ENCODE measurements at places on chromosomes 7 and 10.
A peak's percentile ranks its signal among the peaks of the same experiment; 100 is the strongest.

GRCh38 chr10:78865931-78866717 lies 202.6 kb upstream of the ZMIZ1 start:
- DNase-seq: no peak

- no peak for DNase-seq
These were observed 111.8 kb downstream of the TBXAS1 start for GRCh38 chr7:139940866-139941265.

- DNase-seq: no peak
These were observed 53.8 kb upstream of the SLF2 start for GRCh38 chr10:100858747-100859483.

GRCh38 chr7:74466196-74466813 lies 12.6 kb downstream of the GTF2IRD1 start:
- DNase-seq: no peak

GRCh38 chr7:47093320-47094234 lies 488.3 kb downstream of the TNS3 start:
- DNase-seq: no peak

DNA sequence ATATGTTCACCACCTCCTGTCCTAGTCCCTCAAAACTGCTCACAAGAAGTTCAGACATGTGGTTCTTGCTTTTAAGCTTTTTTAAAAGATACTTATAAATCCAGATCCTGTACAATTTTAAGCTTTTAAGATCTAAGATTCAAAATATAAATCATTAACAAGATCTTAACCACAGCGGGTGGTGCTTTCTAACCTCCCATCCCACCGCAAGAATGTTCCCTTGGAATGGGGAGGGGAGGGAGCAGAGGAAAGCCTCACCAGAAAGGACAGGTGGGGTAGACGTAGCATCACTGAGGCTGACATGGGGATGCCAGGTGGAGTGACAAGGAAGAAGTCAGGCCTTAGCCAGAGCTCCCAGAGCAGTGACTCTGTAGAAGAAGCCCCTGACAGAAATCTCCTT lies 133.5 kb downstream of the C1GALT1 start:
- no peak for DNase-seq

DNA sequence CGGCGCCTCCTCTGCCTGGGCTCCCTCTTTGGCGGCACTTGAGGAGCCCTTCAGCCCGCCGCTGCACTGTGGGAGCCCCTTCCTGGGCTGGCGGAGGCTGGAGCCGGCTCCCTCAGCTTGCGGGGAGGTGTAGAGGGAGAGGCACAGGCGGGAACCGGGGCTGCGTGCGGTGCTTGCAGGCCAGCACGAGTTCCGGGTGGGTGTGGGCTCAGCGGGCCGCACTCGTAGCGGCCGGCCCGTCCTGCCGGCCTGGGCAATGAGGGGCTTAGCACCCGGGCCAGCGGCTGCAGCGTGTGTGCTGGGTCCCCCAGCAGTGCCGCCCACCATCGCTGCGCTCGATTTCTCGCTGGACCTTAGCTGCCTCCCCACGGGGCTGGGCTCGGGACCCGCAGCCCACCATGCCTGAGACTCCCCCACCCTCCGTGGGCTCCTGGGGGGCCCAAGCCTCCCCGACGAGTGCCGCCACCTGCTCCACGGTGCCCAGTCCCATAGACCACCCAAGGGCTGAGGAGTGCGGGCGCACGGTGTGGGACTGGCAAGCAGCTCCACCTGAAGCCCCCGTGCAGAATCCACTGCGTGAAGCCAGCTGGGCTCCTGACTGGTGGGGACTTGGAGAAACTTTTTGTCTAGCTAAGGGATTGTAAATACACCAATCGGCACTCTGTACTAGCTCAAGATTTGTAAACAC lies 73.8 kb upstream of the KMT2E start:
- no peak for DNase-seq

DNA sequence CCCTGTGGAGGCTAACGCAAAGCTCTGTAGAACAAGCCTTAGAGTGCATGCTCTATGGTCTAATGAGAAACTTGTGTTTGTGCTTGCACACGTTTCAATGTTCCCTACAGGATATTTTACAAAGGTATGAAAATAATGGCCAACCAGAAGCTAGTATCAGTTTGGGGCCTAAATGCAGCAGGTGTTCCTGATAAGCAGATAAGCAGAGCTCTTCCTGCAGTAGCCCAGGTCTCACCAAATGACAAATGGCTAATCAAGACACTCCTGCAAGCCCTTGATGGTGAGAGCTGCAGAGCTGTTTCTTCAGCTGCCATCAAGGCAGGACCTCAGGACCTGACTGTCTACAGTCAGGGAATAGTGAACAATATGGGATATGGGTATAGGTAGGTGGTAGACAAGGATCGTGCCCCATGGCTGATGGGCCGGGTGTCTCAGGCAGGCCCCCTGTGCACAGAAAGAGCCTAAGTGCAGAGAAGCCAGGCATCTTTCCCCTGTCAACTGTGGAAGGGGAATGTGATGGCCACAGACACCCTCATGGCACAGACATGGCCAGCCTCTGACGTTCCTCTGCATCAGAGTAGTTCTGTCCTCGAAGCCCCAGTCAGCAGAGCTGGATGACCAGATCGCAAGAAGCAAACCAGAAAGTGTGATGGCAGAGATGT lies 23.2 kb upstream of the RASSF4 start:
- DNase-seq: no peak

- DNase-seq: no peak
These were observed 437.0 kb upstream of the MGMT start for GRCh38 chr10:129029851-129030602.

GRCh38 chr10:22854935-22855421 lies 72.9 kb upstream of the ARMC3 start:
- DNase-seq: no peak

- DNase-seq: no peak
These were observed 4.4 kb downstream of the LAMTOR4 start for GRCh38 chr7:100152937-100153666.

GRCh38 chr7:47087866-47088265 lies 494.0 kb downstream of the TNS3 start:
- peak; percentile 48 for DNase-seq

GRCh38 chr10:59678884-59679301 lies 30.8 kb downstream of the SLC16A9 start:
- DNase-seq: peak; percentile 70

DNA sequence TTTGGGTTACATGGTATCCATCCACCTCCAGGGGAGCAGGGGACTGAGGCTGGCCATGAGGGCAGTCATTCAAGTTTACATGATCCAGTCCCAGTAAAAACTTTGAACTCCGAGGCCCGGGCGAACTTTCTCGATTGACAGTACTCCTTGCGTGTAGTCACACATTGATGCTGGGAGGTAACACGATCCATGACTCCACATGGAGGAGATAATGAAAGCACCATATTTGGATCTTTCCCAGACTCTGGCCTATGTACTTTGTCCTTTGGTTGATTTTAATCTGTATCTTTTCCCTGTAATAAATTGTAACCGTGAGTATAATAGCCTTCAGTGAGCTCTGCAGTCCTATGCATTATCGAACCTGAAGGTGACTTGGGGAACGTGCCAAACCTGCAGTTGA lies 401.6 kb downstream of the KCNMA1 start:
- no peak for DNase-seq

DNA sequence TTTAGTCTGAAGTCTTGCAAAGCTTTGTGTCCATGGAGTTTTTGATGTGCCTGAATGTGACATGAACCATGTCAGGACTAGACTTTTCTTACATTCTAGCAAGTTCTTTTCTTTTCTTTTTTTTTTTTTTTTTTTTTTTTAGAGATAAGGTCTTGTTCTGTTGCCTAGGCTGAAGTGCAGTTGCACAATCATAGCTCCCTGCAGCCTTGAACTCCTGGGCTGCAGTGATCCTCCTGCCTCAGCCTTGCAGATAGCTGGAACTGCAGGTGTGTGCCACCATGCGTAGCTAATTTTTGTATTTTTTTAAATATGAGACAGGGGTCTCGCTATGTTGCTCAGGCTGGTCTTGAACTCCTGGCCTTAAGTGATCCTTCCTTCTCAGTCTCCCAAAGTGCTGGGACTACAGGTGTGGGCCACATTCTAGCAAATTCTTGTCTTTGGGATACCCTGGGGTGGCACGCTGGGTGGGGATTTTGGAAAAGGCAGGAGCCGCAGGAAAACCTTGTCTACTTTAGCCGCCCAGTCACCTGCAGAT lies 152.8 kb downstream of the SVIL start:
- DNase-seq: no peak

DNA sequence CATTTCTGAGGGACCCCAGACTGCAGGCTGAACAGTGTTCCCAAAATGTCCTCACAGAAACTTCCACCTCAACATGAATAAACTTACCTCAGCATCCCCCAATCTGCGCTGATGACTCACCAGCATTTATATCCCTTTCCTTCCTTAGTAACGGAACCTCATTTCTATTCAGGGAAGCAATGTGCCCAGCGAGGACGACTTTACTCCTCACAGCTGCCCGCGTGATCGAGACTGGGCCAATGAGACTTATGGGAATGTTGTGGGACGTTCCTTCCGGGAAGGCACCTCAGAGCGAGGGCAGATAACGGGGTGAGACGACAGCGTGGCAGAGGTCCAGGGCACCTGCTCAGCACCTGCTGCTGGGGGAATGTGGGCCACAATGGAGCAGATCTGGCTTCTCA lies 73.1 kb upstream of the CAMK2B start:
- DNase-seq: no peak

GRCh38 chr7:109772161-109772560 lies 1202.5 kb downstream of the DNAJB9 start:
- no peak for DNase-seq

- DNase-seq: no peak
These were observed 85.5 kb downstream of the PTPRE start for GRCh38 chr10:127992376-127992775.

DNA sequence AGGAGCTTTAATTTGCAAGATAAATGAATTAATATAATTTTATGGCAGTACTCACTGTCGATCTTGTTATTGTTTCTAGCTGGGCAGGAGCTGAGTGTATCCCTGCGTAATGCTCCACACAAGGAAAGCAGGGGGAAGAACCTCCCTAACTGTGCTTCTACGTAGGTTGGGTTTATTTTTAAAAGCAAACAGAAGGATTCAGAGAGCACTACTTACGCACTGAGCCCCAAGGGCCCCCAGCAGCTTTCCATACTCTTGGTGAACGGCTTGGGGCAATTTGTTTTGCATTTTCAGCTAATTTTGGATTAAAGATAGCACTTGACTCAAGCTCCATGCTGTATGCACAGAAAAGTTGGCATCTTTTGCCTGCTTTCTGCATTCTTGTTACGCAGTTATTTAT lies 9.6 kb downstream of the DUSP5 start:
- DNase-seq: no peak

GRCh38 chr7:106075937-106076336 lies 36.2 kb downstream of the SYPL1 start:
- no peak for DNase-seq

- no peak for DNase-seq
These were observed 8.9 kb upstream of the PKD1L1 start for GRCh38 chr7:47957156-47957555.

GRCh38 chr7:142882338-142882678 lies 3.2 kb downstream of the TRPV6 start:
- no peak for DNase-seq

- DNase-seq: no peak
These were observed 38.6 kb downstream of the HECW1 start for GRCh38 chr7:43151076-43151475.

- peak; percentile 74 for DNase-seq
These were observed 19.4 kb downstream of the NRAP start for GRCh38 chr10:113644185-113645120.

- no peak for DNase-seq
These were observed 33.6 kb upstream of the DRGX start for GRCh38 chr10:49429458-49429857.

DNA sequence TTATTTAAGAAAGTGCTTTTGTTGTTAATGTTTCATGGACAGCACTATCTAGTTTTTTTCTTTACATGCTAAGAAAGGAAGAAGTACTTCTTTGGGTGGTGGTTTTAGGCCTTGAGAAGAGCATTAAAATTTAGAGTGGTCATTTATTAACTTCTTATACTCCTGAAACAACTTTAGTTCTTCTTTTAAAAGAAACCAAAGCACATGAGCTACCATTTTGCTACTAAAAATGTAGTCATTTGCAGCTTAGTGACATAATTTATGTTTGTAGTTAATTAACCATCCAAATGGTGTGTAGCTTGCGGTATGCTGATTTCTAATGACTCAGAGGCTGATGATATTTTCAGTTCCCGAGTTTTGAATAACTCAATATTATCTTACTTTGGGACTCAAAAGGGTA lies 207.5 kb downstream of the BBS9 start:
- DNase-seq: no peak

GRCh38 chr10:63115732-63116383 lies 17.3 kb upstream of the NRBF2 start:
- DNase-seq: peak; percentile 97

- DNase-seq: peak; percentile 83
These were observed 39.8 kb upstream of the ZNF438 start for GRCh38 chr10:31071232-31072005.

DNA sequence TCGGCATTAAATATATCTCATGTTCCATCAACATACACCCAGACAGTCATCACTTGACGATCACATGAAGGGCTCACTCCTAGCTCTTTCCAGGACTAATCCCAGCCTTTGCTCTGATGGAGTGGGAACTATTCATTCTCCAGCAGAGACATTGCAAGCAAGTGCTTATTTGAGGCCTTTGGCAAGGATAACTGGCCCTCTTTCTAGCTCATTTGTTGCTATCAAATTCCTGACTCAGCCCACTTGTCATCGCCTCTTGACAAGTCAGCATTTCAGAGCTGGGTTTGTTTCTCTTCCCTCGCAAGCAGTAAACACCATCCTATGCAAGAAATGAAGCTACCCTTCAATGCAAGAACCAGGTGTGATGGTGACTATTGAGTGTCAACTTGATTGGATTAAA lies 1165.7 kb upstream of the AUTS2 start:
- DNase-seq: no peak

- peak; percentile 56 for DNase-seq
These were observed 125.7 kb downstream of the RGS10 start for GRCh38 chr10:119416855-119417254.

DNA sequence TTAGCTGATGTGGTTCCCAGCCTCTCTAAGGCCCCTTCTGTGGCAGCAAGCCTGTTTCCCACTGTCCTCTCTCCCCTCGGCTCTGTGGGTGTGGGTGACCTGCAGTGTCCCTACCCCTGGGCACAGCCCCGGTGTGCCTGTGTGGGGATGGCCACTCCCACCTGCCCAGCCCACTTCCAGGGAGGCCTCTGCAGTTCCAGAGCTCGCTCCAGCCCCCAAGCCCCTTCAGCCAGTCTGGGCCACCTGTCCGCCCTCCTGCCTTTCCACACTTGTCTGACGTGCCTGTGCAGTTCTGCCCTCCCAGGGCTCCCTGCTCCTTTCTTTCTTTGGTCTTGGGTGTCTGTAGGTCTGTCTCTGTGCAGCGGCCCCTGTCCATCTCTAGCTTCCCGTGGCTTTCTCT lies 127.0 kb upstream of the PPIF start:
- DNase-seq: no peak

- no peak for DNase-seq
These were observed 275.0 kb downstream of the PTEN start for GRCh38 chr10:88138319-88138848.

- no peak for DNase-seq
These were observed 243.8 kb downstream of the DNAJB9 start for GRCh38 chr7:108813251-108814014.

- peak; percentile 32 for DNase-seq
These were observed 8.4 kb downstream of the THAP5 start for GRCh38 chr7:108561047-108561619.

- DNase-seq: peak; percentile 5
These were observed 486.4 kb downstream of the MAGI2 start for GRCh38 chr7:78967046-78967445.

- DNase-seq: no peak
These were observed 121.6 kb downstream of the RELN start for GRCh38 chr7:103867874-103868273.

- no peak for DNase-seq
These were observed 79.7 kb downstream of the LHPP start for GRCh38 chr10:124541076-124541903.

GRCh38 chr7:117229350-117229749 lies 93.5 kb downstream of the WNT2 start:
- peak; percentile 22 for DNase-seq

Data from fibroblast of mammary gland (primary cell).